SK-N-MC (cell line): ENCODE measurements at places on chromosomes 7 and 10.
A peak's percentile ranks its signal among the peaks of the same experiment; 100 is the strongest.

- no peak for DNase-seq
Observed at GRCh38 chr7:66050990-66051448, 24.6 kb upstream of the ASL start.

DNA sequence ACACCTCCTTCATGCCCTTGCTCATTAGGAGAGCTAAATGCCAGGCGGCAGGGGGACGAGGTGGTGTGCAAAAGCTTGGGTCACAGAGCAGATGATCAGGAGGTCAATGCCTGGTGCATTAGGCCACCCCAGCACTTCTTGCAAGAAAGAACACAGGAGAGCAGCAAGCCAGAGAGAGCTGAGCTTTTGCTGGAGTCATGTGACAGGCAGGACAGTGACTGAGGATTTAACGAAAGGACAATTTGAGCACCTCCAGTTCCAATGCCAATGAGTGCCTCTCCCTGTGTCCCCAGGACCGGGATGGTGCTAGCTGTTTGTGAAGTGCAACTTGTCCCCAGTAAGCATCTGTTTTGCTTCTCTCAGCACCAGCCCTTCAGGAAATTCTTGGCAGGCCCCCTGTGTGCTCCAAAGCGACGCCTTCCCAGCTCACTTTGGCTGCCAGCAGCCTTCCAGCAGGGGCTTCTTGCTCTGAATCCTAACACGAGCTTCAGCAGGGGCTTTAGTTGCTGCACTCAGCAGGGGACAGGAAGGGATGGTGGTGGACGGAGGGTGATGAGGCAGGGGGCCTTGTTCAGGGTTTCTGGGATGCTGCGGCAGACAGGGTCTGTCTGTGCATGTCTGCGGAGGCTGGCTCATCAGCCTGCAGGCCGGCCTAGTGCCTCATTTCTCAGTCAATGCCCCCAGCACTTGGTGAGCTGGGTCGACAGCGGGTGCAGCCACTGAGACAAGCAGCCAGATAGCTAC is 368.1 kb downstream of the RPS24 start:
- DNase-seq, result peak; percentile 34

DNA sequence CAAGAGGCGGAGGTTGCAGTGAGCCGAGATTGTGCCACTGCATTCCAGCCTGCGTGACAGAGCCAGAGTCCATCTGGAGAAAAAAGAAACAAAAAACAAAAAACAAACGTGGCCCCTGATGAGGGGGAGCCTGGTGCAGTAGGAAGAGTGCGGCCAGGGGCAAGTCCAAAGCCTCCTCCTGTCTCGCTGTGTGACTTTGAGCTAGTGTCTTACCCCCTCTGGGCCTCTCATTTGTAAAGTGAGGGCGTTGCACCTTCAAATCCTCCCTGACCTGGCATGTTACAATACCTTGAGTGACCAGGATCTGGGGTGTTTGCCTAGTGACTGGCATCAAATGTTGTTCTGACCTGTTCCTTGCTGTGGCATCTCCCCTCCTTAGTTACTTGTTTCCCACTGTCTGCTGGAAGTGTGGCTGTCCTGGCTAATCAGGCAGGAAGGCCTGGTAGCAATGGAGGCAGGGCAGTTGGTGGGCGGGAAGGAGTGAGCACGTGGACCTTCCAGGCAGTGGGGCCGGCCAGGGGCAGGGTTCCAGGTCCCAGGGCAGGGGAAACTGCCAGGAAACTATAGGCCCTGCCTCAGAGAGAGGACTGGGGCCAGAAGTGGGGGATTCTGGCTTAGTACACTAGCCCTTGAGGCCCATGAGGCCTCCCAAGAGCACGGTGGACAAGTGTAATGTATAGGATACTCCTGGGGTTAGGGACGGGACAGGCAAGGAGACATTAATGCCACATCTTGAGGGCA is 24.5 kb upstream of the GOLGA7B start:
- no peak for DNase-seq

DNA sequence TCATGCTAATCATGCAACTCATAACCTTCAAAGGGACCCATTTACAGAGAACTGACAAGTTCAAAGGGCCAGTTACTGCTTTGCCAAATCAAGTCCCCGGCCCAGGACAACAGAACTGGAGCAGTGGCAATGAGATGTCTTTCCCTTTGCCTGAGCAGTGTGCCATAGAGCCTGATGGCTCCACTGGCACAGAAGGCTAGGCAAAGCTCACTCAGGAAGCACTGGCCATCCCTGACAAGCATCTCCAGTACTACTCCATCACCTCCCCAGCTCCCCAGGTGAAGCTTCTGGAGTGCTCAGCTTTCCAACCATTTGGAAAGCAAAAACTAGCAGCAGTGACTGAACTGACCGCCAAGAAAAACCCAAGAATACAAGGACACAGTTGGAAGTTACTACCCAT is 108.3 kb downstream of the SGMS1 start:
- DNase-seq, result no peak

GRCh38 chr7:21345361-21345760 is 82.5 kb upstream of the SP4 start:
- DNase-seq, result no peak

- DNase-seq, result no peak
Observed at GRCh38 chr10:46037107-46037825, 6.8 kb upstream of the NCOA4 start.

- no peak for DNase-seq
Observed at GRCh38 chr10:27525819-27526218, 21.7 kb downstream of the RAB18 start.

DNA sequence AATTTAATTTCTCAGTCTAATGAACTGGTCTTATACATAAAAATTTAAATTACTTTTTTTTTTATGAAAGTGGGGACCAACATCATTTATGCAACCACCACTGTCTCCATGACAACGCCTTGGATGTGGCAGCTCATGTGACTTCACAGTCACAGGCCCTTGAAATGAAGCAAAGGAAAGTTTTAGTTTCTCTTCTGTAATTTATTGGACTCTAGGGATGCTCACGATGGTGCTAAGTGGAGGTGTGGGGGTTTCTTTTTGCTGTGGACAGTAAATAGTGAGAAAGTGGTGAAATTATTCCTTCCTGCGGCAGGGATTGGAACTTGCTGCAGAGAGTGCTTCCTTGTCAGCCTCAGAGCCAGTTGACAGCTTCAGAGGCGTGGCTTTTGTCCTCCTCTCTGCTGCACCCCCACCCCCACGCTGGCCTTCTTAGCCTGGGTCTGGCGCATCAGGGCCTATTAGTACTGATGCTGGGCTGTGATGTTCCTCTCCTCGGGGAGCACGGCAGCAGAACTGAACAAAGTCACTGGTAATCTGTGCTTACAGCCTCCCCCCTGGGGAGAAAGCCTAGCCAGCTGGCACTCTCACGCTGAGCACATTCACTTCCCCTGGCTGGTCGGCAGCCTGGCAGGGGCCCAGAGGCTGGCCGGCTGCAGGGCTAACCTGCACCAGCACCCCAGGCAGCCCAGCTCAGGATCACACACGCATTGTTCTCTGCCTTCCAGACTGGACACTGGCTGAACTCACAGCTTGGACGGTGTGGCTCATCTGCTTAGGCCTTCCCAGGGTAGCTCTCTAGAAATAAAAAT is 517.5 kb upstream of the GALNT17 start:
- DNase-seq, result no peak

DNA sequence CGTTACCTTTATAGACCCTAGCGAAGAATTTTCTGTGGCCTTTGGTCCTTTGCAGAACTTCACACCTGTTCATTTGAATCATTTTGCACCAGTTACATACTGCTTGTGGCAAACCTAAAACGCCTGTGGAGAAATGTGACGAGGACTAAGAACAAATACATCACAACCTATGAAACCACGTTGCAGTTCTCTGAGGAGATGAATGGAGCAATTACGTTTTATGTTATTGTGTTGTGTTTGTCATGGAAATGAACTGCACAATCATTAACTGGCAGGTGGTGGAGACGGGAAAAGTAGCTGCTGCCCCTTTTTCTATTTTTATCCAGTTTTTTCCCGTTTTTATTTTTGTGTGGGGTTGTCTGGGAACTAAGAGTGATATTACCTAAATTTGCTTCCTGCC is 505.5 kb downstream of the SDK1 start:
- DNase-seq, result no peak

- DNase-seq, result no peak
Observed at GRCh38 chr10:35448687-35449662, 112.7 kb downstream of the CCNY start.

DNA sequence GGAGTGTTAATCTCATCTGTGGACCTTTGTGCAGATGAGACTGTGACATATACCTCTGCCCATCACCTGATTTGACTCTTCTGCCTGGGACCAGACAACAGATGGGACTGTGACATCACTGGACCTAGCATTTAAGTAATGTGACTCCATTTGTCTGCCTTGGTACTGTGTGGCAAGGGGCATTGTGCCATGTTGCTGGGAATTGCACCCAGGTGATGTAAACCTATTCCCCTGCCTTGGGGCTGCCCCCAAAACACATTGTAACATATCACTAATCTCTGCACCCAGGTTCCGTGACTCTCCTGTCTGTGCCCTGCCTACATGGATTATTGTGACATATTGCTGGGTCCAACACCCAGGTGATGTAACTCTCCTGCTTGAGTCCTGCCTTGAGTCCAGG is 40.4 kb upstream of the ZNF680 start:
- DNase-seq, result no peak

DNA sequence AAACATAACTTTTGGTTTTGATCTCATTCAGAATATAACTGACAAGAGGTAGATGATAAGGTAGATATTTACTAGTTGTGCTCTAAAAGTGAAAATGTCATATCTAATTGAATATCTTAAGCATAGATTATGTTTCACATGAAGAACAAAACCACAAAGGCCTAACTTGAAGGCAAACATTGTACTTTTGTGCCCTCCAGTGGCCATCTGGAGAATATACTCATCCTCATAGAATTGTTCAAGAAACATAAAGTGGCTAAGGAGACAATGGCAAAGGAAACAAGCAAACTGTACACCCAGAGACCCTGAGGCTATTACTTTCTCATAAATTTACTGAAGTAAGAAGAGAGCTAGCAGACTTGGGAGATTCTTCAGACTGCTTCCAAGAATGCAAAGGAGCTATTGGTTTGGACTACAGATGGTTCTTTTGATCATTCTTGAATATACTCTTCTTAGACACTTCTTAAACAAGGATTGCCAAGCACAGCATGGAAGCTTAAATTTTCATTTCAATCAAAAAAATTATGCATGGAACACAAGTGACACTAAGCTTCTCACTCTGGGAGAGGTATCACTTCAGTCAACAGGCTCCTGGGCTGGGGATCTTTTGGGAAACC is 98.2 kb upstream of the DKK1 start:
- DNase-seq, result peak; percentile 40

DNA sequence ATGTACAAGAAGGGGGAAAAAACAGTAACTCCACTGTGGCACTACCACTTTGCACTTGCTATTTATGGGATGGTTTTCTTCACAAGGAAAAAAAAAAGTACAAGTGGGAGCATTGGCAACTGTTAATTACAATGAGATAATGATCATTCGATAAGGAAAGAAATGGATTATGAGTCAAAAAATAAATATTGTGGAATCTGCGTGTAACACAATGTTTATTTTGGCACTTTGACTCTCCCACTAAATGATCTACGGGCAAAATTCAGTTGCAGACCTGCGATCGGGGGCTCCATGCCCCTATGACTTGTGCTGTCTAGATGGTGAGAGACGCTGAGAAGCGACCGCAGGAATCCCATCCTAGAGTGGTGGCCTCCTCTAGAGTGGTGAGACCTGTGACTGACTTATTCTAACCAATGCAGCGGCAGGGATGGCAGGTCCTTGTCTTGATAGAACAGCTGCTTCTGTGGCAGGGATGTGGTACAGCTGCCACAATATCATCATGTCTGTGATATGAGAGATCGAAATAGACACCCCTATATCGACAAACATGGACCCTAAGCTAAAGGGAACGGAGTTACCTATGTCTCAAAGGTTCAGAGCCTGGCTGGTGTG is 345.0 kb upstream of the KLF6 start:
- DNase-seq, result no peak

- DNase-seq, result no peak
Observed at GRCh38 chr7:143347950-143348349, 14.6 kb downstream of the FAM131B start.

GRCh38 chr10:122280156-122280555 is 9.1 kb downstream of the BTBD16 start:
- no peak for DNase-seq

DNA sequence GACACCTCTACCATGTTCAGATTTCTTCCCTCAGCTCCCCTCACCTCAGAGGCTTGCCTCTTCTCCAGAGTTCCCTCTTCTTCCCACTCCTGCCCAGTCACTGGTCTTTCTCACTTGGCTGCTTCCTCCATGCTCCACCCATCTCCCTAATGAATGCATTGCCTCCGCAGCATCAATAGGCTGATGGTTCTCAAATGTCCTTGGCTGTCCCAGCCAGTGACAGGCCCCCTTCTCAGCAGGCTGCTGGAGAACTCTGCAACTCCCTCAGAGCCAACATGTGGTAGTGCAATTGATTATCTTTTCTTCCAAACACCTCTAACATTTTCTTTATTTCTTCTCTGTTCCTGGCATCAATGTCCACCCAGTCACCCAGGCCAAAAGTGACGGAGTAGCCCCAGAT is 218.2 kb downstream of the RELN start:
- DNase-seq, result no peak

GRCh38 chr10:97180986-97181385 is 4.8 kb downstream of the SLIT1 start:
- no peak for DNase-seq

DNA sequence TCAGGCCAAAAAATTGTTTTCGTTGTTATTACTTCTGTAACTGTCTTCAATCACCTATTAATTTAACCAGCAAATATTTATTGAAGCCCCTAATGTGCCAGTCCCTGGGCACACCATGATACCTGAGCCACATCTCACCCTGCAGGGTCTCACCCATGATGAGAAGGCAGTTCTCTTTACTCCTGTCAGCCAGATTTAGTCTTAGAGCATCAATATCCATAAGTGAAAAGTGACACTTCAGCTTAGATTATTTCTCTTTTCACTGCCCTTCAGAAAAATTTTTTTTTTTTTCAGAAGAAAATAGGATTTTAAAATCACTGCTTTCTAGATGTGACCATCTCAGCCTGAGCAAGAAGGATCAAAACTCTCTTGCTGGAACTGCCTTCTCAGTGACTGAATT is 258.6 kb upstream of the NFE2L3 start:
- DNase-seq, result no peak

DNA sequence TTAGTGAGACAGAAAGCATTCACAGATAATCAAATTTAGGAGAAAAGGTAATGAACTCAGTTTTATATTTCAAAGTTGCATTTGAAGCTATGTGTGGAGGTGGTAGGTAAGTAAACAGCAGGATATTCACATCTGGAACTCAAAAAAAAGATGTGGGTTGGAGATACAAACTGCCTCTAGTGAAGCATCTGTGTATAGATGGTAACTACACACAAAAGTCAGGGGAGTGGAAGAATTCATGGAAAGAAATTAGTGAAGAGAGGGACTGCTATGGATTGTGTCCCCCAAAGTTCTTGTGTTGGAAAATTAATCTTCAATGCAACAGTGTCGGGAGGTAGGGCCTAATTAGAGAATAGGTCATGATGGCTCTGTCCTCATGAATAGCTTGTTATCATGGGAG is 18.3 kb upstream of the WAC start:
- no peak for DNase-seq

- no peak for DNase-seq
Observed at GRCh38 chr10:117581961-117582360, 39.4 kb downstream of the EMX2 start.

GRCh38 chr10:132036153-132036886 is 29.4 kb upstream of the JAKMIP3 start:
- no peak for DNase-seq

- no peak for DNase-seq
Observed at GRCh38 chr7:120724955-120725354, 133.0 kb downstream of the TSPAN12 start.

- no peak for DNase-seq
Observed at GRCh38 chr7:54810401-54810800, 51.4 kb upstream of the SEC61G start.

- no peak for DNase-seq
Observed at GRCh38 chr10:24162206-24162985, 46.5 kb upstream of the KIAA1217 start.

GRCh38 chr10:10676972-10677371 is 340.7 kb upstream of the CELF2 start:
- no peak for DNase-seq
